ENCODE measurements at places on chromosomes 2 and 18.

DNA sequence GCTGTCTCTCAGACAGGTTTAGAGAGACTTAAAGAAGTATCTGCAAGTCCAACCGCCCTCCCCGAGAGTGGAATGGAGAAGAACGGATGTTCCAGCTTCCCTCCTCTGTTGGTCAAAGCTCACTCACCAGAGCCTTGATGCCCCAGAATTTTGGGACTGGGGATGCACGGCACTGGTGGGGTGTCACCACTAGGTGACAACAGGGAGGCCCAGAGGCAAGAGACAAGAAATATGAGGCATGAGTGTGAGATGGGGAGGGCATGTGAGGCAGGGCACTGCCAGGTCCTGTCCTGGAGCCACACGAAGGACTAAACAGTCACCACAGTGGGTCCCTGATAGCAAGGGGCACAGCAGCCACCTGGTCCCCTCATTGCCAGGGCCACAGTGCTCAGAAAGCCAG, 35.1 kb upstream of the SH3BP4 start:
- DNase-seq: no peak

DNA sequence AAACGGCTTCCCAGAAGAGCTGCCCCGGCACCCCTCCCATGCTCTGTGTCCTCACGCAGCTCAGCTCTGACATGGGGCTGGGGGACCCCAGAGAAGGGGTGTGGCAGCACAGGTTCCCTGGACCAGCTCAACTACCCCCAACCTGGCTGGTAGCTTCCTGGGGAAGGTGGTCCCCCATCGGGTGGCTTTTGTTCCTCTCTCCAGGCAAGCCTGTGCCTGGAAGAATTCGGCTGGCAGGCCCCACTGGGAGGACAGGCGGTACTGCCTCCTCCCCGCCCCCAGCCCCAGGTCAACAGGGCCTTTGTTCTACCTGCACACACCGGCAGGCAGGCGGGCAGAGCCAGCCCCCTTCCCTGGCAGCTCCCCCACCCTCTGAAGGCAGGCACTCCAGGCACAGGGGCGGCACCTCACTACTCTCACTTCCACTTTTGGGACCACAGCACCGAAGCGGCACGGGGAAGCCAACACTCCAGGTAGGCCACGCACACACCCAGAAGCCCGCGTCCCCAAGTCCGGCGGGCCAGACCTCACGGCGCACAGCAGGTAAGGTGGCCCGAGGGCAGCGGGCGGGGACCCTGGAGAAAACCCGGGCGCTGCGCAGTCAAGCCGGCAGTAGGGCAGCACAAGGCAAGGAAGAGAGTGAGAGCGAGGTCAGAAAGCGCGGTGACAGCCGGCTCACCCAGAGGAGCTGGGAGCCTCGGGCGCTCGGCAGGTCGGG, 1.3 kb downstream of the HS6ST1 start:
- peak; percentile 46 for DNase-seq

- DNase-seq: no peak
Observed at GRCh38 chr2:31886700-31887099, 124.1 kb downstream of the MEMO1 start.

GRCh38 chr18:47415881-47416280, 164.4 kb upstream of the SKOR2 start:
- no peak for DNase-seq

DNA sequence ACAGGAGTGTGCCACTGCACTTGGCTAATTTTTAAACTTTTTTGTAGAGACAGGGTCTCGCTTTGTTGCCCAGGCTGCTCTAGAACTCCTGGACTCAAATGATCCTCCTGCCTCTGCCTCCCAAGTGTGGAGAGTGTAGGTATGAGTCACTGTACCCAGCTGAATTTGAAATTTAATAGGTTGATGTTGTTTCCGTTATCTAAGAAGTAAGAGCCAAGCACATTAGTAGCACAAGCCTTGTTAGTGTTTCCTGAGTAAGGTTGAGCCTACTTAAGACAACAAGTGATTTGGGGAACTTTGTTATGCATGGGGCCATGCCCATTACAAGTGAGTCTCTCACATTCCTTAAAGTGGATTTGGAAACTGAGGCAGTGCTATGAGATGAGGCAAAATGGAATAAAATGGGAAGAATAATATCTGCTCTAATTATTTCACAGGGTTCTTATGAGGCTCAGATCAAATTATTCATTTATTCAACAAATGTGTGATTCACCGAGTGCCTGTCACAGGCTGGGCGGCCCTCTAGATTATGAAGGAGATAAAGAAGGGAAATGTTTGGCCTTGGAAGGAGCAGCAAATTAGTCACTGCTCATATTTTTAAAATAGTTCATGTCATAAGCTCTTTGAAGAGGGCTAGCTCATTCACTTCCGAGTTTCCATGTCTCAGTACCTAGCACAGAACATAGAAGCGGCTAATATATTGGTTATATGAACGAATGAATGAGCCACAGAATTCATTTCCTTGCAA, 217.2 kb downstream of the LDLRAD4 start:
- no peak for DNase-seq

- no peak for DNase-seq
Observed at GRCh38 chr18:62950246-62950645, 234.9 kb downstream of the PHLPP1 start.

- DNase-seq: no peak
Observed at GRCh38 chr2:201137505-201138400, 21.8 kb downstream of the CFLAR start.

DNA sequence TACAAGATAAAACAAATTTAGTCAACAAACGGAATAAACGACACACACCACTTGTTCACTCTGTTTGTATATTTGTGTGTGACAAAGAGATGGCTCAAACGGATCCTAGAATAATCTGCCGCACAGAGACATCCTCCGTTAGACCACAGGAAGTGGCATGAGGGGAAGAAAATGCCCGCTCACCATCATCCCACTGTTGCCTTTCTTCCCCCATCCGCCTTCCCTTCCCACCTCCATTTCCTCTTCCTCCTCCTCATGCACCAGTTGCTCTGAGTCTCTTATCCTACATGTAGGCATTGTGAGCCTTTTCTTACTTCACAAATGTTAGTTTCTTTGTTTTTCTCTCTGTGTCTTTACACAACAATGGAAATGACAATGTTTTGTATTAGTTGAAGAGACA, 228.5 kb upstream of the SMIM21 start:
- DNase-seq: no peak

DNA sequence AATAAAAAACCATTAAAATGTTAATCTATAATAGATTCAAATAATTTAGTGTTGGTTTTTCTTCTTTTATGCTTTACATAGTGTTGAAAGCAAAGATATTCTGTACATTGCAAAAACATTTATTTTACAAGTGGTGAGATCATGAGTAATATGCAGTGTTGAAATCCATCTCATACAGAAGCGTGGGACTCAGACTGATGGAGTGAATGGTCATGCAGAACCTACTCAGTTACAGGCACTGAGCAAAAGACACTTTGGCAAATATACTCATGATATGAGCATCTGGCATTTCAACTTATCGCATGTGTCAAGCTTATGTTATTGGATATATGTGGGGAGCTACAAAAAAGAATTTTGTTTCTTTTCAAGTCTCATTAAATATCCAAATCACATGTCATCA, 620.2 kb upstream of the NETO1 start:
- no peak for DNase-seq

- no peak for DNase-seq
Observed at GRCh38 chr2:224264259-224264658, 137.6 kb downstream of the FAM124B start.

- DNase-seq: no peak
Observed at GRCh38 chr2:26904839-26905238, 56.9 kb downstream of the DPYSL5 start.

- peak; percentile 71 for DNase-seq
Observed at GRCh38 chr2:226352941-226353560, 446.6 kb downstream of the IRS1 start.

GRCh38 chr2:8382485-8382884, 299.4 kb upstream of the ID2 start:
- DNase-seq: no peak

- peak; percentile 23 for DNase-seq
Observed at GRCh38 chr2:854460-854859, 96.2 kb upstream of the SNTG2 start.

DNA sequence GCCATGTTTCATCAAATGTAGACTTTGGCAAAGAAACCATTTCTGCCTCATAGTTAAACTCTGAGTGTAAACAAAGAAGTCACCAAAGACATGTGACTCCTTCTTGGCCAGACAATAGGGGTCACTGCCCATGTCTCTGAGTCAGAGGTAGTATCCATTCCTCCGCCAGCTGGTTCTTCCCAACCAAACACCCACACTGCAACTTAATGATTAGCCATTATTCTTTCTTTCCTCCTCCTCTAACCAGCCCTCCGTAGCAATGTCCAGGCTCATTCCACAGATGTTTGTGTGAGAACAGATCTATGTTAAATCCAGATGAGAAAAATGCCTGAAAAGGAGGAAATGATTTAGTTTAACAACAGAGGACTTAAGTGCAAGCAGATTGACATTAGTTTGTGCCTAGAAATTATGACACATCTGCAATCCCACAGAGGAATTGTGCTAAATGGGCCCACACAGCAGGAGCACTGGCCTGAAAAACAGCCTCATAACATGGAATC, 127.9 kb upstream of the SH3BP4 start:
- no peak for DNase-seq

DNA sequence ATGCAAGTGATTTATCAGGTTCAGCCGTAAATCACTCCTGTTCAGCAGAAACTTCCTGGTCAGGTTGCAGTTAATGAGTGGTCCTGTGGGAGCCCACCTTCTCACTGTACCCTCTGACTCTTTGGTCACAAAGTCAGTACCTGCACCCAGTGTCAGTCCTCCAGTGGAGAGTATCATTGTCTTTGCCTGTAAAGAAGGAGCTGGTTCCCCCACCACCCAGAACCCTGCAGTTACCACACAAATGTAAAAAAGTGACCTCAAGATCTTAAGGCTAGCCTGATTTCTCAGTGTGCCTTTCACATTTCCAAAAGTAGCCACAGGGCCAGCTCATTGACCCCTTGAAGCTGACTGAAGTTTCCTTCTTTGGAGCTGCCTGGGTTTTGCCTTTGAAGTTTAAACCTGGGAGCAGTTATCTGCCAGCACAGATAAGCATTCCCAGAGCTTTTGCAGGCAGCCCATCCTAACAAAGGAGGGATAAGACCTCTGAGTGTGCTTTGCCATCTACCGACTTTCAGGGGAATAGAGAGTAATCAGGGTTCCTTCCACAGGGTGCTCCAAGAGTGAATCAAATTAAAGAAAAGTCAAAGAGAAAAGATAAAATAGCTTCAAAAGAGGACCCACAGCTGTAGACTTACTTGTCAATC, 725.2 kb downstream of the CPS1 start:
- DNase-seq: no peak

GRCh38 chr2:170670651-170671050, 44.5 kb upstream of the SP5 start:
- DNase-seq: no peak

GRCh38 chr18:55448420-55448819, 139.6 kb downstream of the TCF4 start:
- no peak for DNase-seq

DNA sequence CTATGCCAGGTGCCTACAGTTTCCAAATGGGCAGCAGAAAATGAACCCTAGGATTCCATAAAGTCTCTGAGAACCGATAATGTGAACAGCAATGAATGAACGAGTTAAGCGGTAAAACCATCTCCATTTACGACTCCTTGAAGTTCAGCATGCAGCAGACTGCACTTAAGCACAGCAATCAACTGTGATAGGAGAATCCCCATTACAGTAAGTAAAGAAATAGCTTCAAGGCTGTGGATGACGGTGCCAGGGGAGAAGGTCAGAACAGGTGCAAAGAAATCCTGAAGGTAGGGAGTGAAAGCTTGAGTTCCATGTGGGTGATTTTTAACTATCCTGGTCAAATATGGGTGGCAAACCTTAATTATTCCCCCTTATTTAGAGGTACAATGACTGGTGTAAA, 444.4 kb downstream of the NCKAP5 start:
- DNase-seq: no peak

DNA sequence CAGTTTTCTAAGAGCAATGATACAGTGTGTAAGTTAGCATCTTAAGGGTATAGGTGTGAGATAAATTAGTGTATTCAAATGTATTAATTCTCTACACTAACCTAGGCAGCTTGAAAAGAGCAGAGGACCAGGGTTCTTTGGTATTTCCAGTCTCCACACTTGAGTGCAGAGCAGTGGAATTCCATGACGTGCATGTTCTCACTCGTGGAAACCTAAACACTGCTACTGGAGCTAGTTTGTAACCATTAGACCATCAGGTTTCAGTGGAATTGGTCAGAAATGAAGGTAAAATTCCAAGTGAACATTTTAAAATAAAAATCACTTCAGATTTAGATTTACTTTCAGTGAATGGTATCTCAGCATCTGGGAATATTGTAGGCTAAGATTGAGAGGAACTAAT, 9.0 kb downstream of the SPTBN1 start:
- DNase-seq: no peak

- no peak for DNase-seq
Observed at GRCh38 chr18:49562481-49563129, 748 bp downstream of the LIPG start.

DNA sequence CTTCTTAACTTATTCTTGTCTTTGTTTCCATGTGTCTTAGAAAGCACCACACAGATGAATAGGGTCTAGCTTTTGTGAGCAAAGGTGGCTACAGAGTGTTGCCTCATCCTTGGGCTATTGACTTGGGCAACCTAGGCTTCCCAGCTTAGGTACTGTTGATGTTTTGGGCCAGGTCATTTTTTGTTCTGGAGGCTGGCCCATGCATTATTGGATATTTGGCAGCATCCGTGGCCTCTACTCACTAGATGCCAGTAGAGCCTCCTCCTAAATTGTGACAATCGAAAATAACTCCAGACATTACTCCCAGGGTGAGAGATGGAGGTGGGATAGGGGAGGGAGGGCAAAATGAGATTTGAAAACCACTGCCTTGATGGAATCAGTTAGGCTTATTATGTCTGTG, 127.3 kb upstream of the EPC2 start:
- DNase-seq: no peak

GRCh38 chr18:32770666-32771168, 2.1 kb downstream of the KLHL14 start:
- peak; percentile 47 for DNase-seq

DNA sequence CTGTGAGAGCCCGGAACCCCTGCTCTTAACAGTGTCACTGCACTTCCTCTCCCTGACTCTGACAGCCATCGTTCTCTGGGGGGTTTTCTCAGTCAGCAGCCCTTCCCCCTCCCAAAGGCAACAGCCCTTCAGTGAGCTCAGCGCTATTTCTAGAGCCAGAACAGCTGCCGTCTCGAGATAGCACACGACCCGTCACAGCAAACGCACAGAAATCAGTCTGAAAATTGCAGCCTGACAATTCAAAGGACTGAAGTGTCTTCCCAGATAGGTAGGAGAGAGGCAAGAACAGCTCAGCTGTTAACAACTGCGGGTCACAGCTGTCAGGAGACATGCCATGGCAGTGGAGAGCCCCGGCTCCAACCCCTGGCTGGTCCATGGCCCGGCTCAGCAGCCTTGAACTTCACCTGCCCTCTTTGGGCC, 45.4 kb downstream of the ST8SIA5 start:
- DNase-seq: no peak

Data from COR-L47 (cell line).